RWPE2 (cell line): ENCODE measurements at places on chromosomes 2 and 18.

DNA sequence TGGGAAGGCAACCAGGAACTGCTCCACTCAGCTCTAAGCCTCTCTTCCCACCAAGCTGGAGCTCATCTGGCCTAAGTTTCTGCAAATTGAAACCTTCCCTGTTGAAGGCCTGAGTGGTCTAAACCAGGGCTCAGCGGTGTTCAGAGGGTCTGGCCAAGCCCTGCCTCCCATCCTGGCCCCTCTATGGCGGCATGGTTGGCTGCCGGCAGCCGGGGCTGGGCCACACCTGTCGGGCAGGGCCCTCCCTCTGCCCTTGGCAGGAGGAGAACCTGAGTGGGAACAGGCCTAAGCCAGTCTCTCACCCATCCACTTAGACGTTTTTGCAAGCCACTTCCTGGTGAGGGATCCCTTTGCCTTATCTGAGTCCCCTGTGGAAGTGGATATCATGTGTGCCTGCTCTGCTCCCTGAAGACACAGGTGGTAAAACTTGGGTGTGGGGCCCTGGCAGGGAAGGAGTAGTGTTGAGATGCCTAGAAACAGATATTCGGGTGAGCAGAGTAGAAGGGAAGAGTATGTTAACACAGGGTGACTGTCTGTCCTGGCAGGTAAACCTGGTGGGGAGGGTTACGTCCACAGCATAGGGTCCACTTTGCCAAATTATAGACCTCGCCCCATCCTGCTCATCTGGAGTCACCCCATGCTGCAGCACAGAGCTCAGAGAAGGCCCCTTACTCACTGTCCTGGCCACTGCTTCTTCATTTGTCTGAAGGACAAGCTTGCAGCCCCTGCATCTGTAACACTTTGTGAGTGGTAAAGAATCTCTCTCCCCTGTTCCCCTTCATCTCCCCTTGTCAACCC lies 63.0 kb upstream of the SIX2 start:
- no peaks in the 10 kb centered on the region for H3K27me3 ChIP-seq
- DNase-seq: no peak
- no peak overlapping the region for H3K4me3 ChIP-seq

DNA sequence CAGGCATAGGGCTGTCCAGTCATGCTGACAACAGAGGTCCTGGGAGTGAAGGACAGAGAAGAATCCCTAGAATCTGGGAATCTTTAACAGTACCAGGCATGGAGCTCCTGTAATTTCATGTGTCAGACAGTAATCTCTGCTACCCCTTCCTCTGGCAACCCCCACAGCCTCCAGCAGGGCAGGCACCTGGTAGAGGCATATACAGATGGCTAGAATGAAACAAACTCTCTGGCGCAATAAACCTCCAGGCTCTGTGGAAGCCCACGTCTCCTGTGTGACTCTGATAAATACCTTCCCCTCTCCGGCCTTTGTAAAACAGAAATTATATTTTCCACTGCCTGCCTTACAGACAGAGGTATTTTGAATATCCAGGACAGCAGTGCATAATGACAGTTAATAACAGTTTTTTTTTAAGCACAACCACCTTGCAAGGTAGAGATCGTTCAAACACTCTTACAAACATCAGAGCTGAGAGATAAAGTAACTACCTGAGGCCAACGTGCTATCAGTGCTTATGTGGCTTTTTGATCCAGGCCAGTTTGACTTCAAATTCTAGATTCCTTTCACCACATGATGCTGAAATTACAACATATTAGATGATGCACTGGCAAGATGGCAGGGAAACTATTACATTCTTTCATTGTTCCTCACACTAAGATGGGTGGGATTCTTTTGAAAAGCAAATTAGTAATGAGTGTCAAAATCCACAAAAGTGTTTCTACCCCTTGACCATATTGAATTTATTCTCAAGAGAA lies 47.7 kb upstream of the TMEM247 start:
- no peak for DNase-seq
- no peaks in the 10 kb centered on the region for H3K27me3 ChIP-seq
- H3K27ac ChIP-seq: no peak overlapping the region
- H3K4me1 ChIP-seq: peaks cover 13% of the 10 kb centered on the region
- H3K36me3 ChIP-seq: no peaks in the 10 kb centered on the region

- no peak for DNase-seq
- no peak overlapping the region for H3K4me3 ChIP-seq
Measured at GRCh38 chr2:70527447-70528080, 26.1 kb downstream of the TGFA start.

- H3K4me1 ChIP-seq: peaks cover 4% of the 10 kb centered on the region
- H3K27ac ChIP-seq: no peak overlapping the region
- DNase-seq: no peak
- H3K27me3 ChIP-seq: no peaks in the 10 kb centered on the region
- H3K36me3 ChIP-seq: no peaks in the 10 kb centered on the region
Measured at GRCh38 chr18:45619062-45619825, 4.0 kb downstream of the SLC14A2 start.

DNA sequence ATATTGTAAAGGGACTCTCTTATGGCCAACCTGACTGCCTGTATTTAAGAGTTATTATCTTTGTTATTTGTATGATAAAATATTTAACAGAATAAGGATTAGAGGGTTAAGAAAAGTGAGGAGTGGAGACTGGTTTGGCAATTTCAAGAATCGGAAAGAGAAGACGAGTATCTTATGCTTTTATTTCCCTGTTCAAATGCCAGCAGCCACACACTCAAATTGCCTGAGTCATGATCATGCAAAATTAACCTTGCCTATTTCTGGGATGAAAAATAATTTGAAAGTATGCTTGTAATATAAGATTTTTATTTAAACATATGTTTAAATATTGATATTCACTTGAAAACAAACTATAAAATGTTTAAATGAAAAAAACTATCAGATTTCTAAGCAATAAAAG lies 188.6 kb downstream of the CD226 start:
- peaks cover 7% of the 10 kb centered on the region for H3K27me3 ChIP-seq
- DNase-seq: no peak
- H3K4me1 ChIP-seq: no peaks in the 10 kb centered on the region

DNA sequence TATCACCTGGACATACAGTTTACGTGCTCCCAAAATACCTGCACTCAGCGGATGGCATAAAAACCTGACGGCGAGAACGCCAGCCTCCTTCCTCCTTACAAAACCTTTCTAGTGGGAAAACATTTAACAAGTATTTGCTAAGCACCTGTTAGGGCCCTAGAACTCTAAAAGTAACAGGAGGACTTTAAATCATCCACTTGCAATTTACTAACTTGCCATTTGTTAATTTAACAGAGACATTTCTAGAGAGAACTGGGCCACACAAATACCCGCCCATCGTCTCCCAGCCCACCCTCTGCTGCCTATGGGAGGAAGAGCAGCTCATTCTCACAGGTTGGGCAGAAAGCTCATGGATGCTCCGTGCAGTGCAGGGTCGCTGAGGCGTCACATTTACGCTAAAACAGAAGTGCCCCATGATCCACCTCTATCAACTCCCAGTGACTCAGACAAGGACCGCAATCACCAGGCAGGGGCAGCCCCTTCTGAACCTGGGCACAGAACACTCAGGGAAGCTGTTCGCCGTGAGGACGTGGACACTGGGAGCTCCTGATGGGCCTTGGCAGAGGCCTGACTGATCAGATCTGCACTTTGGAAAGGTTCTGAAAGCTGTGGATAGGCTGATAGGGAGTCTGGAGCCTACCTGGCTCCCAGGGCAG lies 106.9 kb downstream of the HDAC4 start:
- no peak overlapping the region for H3K4me3 ChIP-seq
- H3K36me3 ChIP-seq: no peaks in the 10 kb centered on the region

DNA sequence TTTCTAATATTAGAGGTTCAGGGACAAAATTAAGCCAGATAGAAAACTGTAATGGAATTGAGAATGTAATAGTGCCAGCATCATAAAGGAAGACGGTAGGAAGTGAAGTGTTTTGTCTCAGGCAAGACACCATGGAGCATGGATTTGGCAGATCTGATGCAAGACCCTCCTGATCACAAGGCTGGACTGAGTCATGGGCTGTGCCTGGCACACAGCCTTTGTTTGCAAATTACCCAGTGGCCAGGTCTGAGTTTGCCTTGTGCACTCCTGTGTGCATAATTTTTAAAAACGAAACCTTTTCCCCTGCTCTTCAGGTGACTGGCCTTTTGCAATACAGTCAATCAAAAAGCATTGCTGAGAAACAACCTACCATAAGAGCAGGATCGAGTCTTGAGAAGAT lies 2.0 kb upstream of the UPP2 start:
- no peak overlapping the region for H3K27ac ChIP-seq
- H3K4me1 ChIP-seq: peaks cover 3% of the 10 kb centered on the region
- DNase-seq: no peak
- no peaks in the 10 kb centered on the region for H3K36me3 ChIP-seq

GRCh38 chr2:10794876-10795275 lies 17.7 kb downstream of the PDIA6 start:
- H3K4me1 ChIP-seq: no peaks in the 10 kb centered on the region
- peaks cover 96% of the 10 kb centered on the region for H3K36me3 ChIP-seq
- H3K27me3 ChIP-seq: no peaks in the 10 kb centered on the region
- no peak overlapping the region for H3K27ac ChIP-seq
- no peak overlapping the region for H3K4me3 ChIP-seq
- no peak for DNase-seq

GRCh38 chr18:48805826-48806535 lies 144.8 kb downstream of the SMAD7 start:
- no peak overlapping the region for H3K4me3 ChIP-seq
- H3K4me1 ChIP-seq: no peaks in the 10 kb centered on the region
- DNase-seq: peak; percentile 6
- peaks cover 10% of the 10 kb centered on the region for H3K36me3 ChIP-seq
- no peak overlapping the region for H3K27ac ChIP-seq
- no peaks in the 10 kb centered on the region for H3K27me3 ChIP-seq

- H3K36me3 ChIP-seq: no peaks in the 10 kb centered on the region
- no peak for DNase-seq
- H3K27ac ChIP-seq: no peak overlapping the region
Measured at GRCh38 chr2:197672371-197672893, 3.0 kb downstream of the RFTN2 start.

DNA sequence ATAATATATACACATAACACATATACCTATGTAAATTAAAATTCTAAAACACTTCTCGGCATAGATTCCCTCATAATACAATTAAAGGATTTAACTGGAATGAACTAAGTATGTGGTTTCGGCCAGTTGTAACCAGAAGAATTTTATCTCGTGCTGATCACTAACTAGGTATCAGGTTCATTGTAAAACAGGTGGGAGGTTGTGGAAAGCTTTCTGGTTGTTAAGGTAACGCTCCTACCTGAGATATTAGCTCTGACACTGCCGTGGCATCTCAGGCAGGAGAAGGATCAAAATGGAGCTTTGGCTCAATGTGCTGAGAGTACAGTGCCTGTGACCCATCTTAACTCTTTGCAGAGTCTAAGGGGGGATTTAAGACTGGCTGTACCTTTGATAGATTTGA lies 42.5 kb downstream of the SLC9A2 start:
- DNase-seq: no peak
- no peak overlapping the region for H3K4me3 ChIP-seq
- no peaks in the 10 kb centered on the region for H3K27me3 ChIP-seq
- H3K27ac ChIP-seq: no peak overlapping the region

DNA sequence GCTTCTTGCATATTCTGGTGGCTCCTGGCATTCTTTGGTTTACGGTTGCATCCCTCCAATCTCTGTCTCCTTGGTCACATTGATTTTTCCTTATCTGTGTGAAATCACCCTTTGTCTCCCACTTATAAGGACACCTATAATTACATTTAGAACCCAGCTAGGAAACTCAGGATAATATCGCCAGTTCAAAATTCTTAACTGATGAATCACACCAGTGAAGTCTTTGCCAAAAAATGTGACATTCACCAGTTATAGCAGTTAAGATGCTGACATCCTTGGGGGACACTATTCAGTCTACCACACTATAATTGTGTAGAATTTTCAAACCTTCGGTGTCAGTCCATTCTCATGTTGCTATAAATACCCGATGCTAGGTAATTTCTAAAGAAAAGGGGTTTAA lies 320.2 kb downstream of the TMX3 start:
- H3K36me3 ChIP-seq: no peaks in the 10 kb centered on the region
- no peak overlapping the region for H3K4me3 ChIP-seq
- no peak for DNase-seq
- no peak overlapping the region for H3K27ac ChIP-seq
- H3K4me1 ChIP-seq: no peaks in the 10 kb centered on the region

GRCh38 chr2:98121149-98121548 lies 34.2 kb downstream of the VWA3B start:
- no peak for DNase-seq
- H3K27ac ChIP-seq: no peak overlapping the region
- no peaks in the 10 kb centered on the region for H3K36me3 ChIP-seq
- H3K4me1 ChIP-seq: peaks cover 9% of the 10 kb centered on the region

DNA sequence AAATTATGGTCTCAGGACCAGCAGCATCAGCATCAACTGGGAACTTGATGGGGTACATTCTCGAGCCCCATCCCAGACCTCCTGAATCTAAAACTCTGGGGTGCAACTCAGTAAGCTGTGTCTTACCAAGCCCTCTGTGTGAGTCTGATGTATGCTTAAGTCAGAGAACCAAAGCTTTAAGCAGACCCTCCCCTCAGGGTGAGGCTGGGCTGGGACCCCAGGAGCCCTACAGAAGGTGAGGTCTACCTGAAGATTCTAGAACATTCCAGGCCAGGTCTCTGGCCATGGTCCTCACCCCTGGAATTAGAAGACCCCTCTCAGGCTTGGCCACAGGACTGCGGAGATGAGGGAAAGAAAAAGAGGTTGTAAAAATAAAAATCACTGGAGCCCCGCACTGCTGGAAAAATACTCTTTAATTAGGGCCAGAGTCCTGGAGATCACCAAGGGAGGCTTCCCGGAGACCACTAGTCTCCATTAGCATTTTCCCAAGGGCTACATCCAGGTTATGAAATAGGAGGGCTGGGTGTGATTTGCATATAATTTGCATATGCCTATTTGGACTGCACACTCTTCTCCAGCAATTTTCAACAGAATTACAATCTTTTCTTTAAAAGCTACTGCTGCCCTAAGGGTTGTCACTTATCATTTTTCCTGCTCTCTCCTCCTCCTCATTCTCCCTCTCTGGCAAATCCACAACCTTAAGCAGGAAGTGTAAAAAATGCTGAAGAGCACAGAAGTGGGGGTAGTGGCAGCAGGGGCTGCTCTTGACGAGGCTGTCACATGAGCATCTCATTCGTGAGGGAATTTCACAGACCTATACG lies 100.2 kb downstream of the ZBTB7C start:
- no peaks in the 10 kb centered on the region for H3K27me3 ChIP-seq
- no peak overlapping the region for H3K4me3 ChIP-seq
- no peak overlapping the region for H3K27ac ChIP-seq
- H3K4me1 ChIP-seq: peaks cover 6% of the 10 kb centered on the region
- DNase-seq: no peak
- H3K36me3 ChIP-seq: no peaks in the 10 kb centered on the region

DNA sequence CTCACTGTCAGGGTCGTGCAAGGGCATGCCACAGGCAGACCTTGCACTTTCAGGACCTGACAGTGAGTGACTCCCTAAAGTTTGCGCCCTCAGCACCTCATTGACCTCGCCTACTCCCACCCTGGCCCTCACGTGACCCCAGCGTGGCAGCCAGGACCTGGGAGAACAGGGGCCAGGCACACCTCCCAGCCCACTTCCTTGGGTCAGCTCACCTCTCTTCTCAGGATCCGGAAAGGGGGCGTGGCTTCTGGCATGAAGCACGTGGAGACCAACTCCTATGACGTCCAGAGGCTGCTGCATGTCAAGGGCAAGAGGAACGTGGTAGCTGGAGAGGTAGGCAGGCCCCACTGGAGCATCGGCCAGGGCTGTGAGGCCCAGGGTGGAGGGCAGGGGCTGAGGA lies 8.8 kb downstream of the VIL1 start:
- H3K4me1 ChIP-seq: no peaks in the 10 kb centered on the region
- H3K36me3 ChIP-seq: no peaks in the 10 kb centered on the region
- no peak overlapping the region for H3K27ac ChIP-seq

- H3K4me3 ChIP-seq: no peak overlapping the region
- H3K27me3 ChIP-seq: no peaks in the 10 kb centered on the region
- DNase-seq: no peak
- no peaks in the 10 kb centered on the region for H3K36me3 ChIP-seq
- H3K27ac ChIP-seq: no peak overlapping the region
Measured at GRCh38 chr2:182078988-182079602, 93.4 kb downstream of the PPP1R1C start.
